ENCODE measurements at places on chromosomes 12 and 14.

DNA sequence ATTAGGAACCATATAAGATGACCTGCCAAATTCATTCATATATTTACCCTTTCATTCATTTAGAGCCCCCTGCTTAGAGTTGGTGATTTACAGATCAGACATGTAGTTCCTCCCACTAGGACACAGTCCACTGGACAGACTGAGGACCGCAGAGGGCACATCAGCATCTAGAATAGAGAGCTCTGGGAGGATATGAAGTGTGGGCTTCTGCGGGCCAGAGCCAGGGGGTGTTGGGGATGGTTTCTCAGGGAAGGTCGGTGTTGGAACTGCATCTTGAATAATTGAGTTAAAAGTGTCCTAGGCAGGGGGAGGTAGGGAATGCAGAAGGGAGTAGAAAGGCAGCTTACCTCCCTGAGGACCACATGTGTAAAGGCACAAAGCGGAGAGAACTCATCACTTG is 42.9 kb downstream of the KLC1 start:
- DNase-seq = no peak

DNA sequence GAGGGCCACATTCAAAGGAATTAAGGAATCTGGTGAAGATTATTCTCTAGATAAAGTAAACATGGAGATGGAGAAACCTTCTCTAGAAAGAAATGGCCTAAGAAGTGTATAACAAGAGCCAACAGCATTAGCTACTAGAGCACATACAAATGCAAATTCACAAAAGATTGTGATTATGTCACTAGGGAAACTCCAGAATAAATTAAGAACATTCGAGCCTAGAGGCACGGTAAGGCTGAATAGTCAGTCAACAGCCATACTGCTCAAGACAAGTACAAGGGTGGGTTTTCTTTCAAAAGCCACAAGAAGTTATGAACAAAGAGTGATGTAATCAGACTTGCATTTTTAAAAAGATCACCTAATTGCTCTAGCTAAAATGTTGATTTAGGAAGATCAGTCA is 25.4 kb downstream of the PPP4R3A start:
- DNase-seq = no peak

DNA sequence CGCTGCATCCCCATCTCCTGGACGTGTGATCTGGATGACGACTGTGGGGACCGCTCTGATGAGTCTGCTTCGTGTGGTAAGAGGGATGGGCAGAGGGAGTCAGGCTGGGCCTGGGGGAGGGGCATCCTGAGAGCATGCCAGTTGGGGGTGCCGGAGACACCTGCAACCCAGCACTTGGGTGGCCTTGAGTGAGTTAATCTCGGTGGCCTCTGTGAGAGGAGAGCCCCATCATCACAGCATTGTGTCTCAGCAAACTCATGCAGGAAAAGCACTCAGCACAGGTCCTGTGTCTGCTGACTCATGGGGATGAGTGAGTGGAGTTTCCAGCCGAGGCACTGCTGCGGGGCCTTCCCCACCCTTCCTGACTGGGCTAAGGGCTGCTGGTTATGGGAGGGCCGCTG is 19.6 kb upstream of the LRP1-AS start:
- DNase-seq = no peak

DNA sequence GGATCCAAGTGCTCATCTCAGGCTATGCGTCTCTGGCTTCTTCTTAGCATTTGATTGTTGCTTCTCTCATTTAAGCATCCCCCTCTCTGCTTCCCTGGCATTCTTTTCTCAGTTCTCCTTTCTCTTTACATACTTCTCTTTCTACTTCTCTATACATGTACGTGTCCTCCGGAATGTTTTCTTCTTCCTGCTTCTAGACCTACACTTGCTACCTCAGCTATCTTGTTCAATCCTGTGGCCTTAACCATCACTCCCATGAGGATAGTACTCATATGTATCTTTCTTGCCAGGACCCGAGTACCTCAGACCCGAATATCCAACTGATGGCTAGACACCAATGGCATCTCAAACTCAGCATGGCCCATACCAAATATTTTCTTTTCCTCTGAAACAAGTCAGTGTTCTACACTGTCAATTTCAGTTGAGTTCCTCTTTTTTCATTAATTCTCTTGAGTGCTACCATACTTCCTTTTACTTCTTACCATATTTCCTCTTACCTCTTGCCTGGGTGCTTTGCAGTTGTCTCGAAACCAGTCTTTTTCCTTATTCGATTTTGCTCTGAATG is 115.1 kb upstream of the SLC38A2 start:
- no peak for DNase-seq

- peak; percentile 64 for DNase-seq
These were observed 722 bp downstream of the FAM234B start for GRCh38 chr12:13044906-13045299.

- DNase-seq = no peak
These were observed 111.4 kb upstream of the SYT10 start for GRCh38 chr12:33551006-33551405.
